ENCODE measurements at places on chromosomes 6 and 20.

- no peak for DNase-seq
- H3K4me3 ChIP-seq, result no peak overlapping the region
- peaks cover 27% of the 10 kb centered on the region for H3K36me3 ChIP-seq
- H3K4me1 ChIP-seq, result peaks cover 35% of the 10 kb centered on the region
- peak overlapping the region; percentile 85 for H3K27ac ChIP-seq
Observed at GRCh38 chr6:157145656-157146285, 177.5 kb downstream of the TMEM242 start.

- H3K4me1 ChIP-seq, result peaks cover 4% of the 10 kb centered on the region
- H3K36me3 ChIP-seq, result no peaks in the 10 kb centered on the region
- no peak overlapping the region for H3K4me3 ChIP-seq
- no peak overlapping the region for H3K27ac ChIP-seq
- H3K27me3 ChIP-seq, result peaks cover 44% of the 10 kb centered on the region
Observed at GRCh38 chr6:112231594-112232060, 22.7 kb downstream of the LAMA4 start.

- H3K4me3 ChIP-seq, result no peak overlapping the region
- DNase-seq, result no peak
- H3K36me3 ChIP-seq, result no peaks in the 10 kb centered on the region
- H3K4me1 ChIP-seq, result no peaks in the 10 kb centered on the region
- H3K27ac ChIP-seq, result no peak overlapping the region
- peaks cover 13% of the 10 kb centered on the region for H3K27me3 ChIP-seq
Observed at GRCh38 chr20:39941245-39941644, 747.8 kb downstream of the MAFB start.

DNA sequence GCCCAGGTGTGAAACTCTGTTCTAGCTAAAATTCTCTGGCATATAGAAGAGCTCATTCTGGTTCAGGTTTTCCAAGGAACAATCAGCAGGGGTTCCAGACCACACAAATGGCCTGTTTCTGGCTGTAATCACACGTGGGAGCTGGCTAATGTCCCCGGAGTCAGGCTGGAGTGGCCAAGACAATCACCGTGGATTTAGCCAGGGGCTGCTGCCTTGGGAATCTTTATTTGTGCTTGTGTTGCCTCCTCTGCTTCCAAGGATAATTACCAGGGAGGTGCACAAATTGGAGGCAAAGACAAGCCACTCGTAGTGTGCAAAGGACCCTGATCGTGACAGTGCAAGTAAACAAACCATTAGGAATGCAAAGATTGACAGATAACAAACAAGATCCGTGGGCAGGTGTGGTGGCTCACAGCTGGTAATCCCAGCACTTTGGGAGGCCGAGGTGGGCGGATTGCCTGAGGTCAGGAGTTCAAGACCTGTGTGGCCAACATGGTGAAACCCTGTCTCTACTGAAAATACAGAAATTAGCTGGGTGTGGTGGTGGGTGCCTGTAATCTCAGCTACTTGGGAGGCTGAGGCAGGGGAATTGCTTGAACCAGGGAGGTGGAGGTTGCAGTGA lies 77.3 kb downstream of the KCNB1 start:
- H3K36me3 ChIP-seq, result no peaks in the 10 kb centered on the region
- no peak for DNase-seq
- H3K27me3 ChIP-seq, result peaks cover 85% of the 10 kb centered on the region
- no peaks in the 10 kb centered on the region for H3K4me1 ChIP-seq

- peaks cover 89% of the 10 kb centered on the region for H3K27me3 ChIP-seq
- H3K36me3 ChIP-seq, result no peaks in the 10 kb centered on the region
- no peak for DNase-seq
- no peak overlapping the region for H3K27ac ChIP-seq
Observed at GRCh38 chr6:34140075-34140474, 5.8 kb downstream of the GRM4 start.

DNA sequence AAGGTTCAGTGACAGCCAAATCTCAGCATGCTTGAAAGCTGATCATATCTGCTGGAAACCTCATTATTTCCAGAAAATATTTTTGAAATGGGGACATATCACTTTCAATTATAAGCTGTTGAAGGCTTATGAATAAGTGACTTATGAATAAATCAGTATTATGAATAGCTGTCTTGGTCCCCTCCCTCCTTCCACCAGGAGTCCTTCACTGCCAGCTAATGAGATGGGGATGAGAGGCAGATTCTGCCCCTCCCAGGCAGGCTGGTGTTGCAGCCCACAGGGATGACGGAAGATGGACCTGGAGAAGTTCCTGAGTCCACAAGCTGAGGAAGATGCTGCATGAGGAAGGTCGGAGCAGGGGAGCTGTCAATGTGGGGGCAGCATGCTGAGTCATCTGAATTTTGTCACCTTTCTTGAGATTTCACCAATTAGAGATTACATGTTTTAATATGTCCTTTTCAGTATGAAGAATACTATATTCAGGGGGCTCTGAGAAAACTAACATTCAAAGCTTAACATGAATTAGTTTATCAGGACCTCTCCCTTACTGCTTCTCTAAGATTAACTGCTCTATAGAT lies 112.2 kb downstream of the DTNBP1 start:
- no peak overlapping the region for H3K4me3 ChIP-seq
- H3K36me3 ChIP-seq, result no peaks in the 10 kb centered on the region
- H3K27me3 ChIP-seq, result no peaks in the 10 kb centered on the region
- no peak for DNase-seq
- peaks cover 13% of the 10 kb centered on the region for H3K4me1 ChIP-seq

- H3K4me3 ChIP-seq, result no peak overlapping the region
- no peak overlapping the region for H3K27ac ChIP-seq
- H3K4me1 ChIP-seq, result no peaks in the 10 kb centered on the region
- DNase-seq, result no peak
Observed at GRCh38 chr6:112780498-112781096, 433.5 kb downstream of the RFPL4B start.

GRCh38 chr20:63344616-63345327 lies 16.4 kb downstream of the CHRNA4 start:
- peaks cover 8% of the 10 kb centered on the region for H3K27me3 ChIP-seq
- no peaks in the 10 kb centered on the region for H3K4me1 ChIP-seq
- no peak overlapping the region for H3K27ac ChIP-seq
- no peak overlapping the region for H3K4me3 ChIP-seq

DNA sequence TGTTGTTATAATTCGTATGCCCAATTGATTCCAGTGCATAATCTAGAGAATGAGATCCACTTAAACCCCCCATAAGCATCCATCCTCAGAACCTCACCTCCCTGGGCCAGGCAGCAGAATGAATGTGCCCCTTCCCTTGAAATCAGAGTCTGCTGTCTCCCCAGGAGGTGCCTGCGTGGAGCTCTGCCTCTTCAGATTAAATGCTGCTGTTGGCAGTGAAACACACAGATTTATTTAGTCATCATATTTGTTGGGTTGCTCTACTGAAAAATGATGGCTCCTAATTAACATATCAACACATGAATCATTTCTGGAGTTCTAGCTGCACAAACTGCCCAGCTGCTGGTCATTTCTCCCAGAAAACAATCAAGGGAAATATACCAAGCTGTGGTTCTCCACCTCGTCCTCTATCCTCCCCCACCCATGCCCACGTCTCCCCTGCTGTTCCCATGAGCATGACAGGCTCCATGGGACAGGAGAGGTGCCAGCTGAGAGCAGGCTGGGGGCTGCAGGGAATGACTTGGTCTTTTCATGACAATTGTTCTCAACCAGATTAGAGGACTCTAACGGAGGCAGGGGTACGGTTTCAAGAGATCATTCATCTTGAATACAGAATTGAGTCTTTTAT lies 633.1 kb downstream of the CDH26 start:
- H3K27me3 ChIP-seq, result no peaks in the 10 kb centered on the region
- no peaks in the 10 kb centered on the region for H3K36me3 ChIP-seq
- H3K4me3 ChIP-seq, result no peak overlapping the region
- no peak for DNase-seq
- no peak overlapping the region for H3K27ac ChIP-seq

DNA sequence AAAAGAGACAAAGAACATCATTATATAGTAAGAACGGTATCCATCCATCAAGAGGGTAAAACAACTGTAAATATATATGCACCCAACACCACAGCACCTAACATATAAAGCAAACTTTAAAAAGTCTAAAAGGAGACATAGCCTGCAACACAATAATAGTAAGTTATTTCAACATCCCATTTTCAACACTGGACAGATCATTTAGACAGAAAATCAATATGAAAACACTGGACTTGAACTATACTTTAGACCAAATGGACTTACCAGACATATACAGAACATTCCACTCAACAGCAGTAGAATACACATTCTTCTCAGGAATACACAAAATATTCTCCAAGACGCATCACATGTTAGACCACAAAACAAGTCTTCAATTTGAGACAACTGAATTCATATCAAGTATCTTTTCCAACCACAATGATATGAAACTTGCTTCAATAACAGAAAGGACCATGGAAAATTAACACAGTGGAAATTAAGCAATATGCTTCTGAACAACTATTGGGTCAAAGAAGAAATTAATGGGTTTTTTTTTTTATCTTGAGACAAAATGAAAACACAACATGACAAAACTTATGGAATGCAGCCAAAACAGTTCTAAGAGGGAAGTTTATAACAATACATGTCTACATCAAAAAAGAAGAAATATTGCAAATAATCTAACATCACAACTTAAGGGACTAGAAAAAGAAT lies 23.9 kb upstream of the ASF1A start:
- H3K36me3 ChIP-seq, result no peaks in the 10 kb centered on the region
- no peak for DNase-seq
- no peaks in the 10 kb centered on the region for H3K27me3 ChIP-seq
- H3K4me1 ChIP-seq, result peaks cover 53% of the 10 kb centered on the region
- no peak overlapping the region for H3K27ac ChIP-seq

- H3K27ac ChIP-seq, result no peak overlapping the region
- no peak for DNase-seq
- H3K4me1 ChIP-seq, result no peaks in the 10 kb centered on the region
- H3K27me3 ChIP-seq, result no peaks in the 10 kb centered on the region
- no peak overlapping the region for H3K4me3 ChIP-seq
- H3K36me3 ChIP-seq, result no peaks in the 10 kb centered on the region
Observed at GRCh38 chr6:51432481-51432880, 613.8 kb downstream of the TFAP2B start.

GRCh38 chr6:111663692-111664564 lies 58.2 kb upstream of the TRAF3IP2 start:
- peaks cover 92% of the 10 kb centered on the region for H3K36me3 ChIP-seq
- peak overlapping the region; percentile 86 for H3K27ac ChIP-seq
- no peaks in the 10 kb centered on the region for H3K27me3 ChIP-seq
- no peak for DNase-seq

- H3K4me1 ChIP-seq, result peaks cover 4% of the 10 kb centered on the region
- no peak for DNase-seq
- H3K27ac ChIP-seq, result no peak overlapping the region
Observed at GRCh38 chr6:161443848-161444247, 170.0 kb upstream of the AGPAT4 start.

GRCh38 chr6:164547076-164547475 lies 762.3 kb downstream of the C6orf118 start:
- no peaks in the 10 kb centered on the region for H3K4me1 ChIP-seq
- no peak for DNase-seq
- no peaks in the 10 kb centered on the region for H3K36me3 ChIP-seq
- no peak overlapping the region for H3K27ac ChIP-seq
- no peak overlapping the region for H3K4me3 ChIP-seq
- H3K27me3 ChIP-seq, result no peaks in the 10 kb centered on the region

- H3K36me3 ChIP-seq, result no peaks in the 10 kb centered on the region
- H3K4me1 ChIP-seq, result no peaks in the 10 kb centered on the region
- no peak for DNase-seq
- no peak overlapping the region for H3K27ac ChIP-seq
- peaks cover 21% of the 10 kb centered on the region for H3K27me3 ChIP-seq
Observed at GRCh38 chr6:32216998-32217397, 6.9 kb downstream of the NOTCH4 start.

GRCh38 chr6:29924287-29924686 lies 18.0 kb upstream of the HLA-A start:
- DNase-seq, result no peak
- peaks cover 4% of the 10 kb centered on the region for H3K36me3 ChIP-seq
- no peak overlapping the region for H3K27ac ChIP-seq
- H3K4me3 ChIP-seq, result no peak overlapping the region
- peaks cover 9% of the 10 kb centered on the region for H3K4me1 ChIP-seq

DNA sequence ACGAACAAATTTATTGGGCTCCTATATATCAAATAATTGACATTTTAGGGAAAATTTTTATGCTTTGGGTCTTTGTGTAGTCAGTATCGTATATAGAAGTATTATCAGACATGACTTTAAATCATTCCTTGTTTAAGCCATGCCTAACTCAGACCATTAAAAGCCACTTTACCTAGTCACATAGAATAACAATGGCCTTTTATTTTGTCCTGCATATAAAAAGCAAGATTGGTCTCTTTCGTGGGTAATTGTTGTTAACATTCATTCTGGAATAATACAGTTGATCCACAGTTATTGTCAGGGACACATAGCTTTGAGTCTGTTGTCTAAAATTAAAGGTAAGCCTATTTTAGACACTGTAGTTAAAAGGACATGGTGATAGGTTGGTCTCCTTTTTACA lies 47.4 kb downstream of the PLEKHG1 start:
- H3K27ac ChIP-seq, result no peak overlapping the region
- no peaks in the 10 kb centered on the region for H3K36me3 ChIP-seq
- H3K4me3 ChIP-seq, result no peak overlapping the region

DNA sequence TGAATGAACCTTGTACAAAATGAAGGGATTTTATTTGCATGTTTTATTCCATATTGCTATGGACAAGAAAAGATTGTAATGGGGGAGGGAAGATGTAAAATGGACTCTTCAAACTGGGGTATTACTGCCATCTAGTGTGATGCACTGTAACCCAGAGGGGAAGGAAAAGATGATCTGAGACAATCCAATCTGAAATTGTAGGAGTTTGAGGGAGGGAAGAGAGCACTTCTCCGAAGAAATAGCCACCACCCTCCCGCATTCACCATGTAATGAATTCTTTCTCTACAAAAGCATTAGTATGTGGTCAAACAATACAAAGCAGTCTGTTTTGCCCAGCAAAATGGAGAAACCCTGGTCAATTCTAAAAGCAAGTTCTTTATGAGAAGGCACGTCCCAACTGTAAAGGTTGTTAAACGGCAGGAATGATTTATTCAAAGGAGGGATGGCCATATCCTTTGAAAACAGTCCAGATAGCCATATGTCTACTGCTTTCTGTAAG lies 679.5 kb upstream of the NRSN1 start:
- no peak overlapping the region for H3K27ac ChIP-seq
- H3K4me1 ChIP-seq, result no peaks in the 10 kb centered on the region
- no peak for DNase-seq
- no peaks in the 10 kb centered on the region for H3K36me3 ChIP-seq
- H3K27me3 ChIP-seq, result no peaks in the 10 kb centered on the region

DNA sequence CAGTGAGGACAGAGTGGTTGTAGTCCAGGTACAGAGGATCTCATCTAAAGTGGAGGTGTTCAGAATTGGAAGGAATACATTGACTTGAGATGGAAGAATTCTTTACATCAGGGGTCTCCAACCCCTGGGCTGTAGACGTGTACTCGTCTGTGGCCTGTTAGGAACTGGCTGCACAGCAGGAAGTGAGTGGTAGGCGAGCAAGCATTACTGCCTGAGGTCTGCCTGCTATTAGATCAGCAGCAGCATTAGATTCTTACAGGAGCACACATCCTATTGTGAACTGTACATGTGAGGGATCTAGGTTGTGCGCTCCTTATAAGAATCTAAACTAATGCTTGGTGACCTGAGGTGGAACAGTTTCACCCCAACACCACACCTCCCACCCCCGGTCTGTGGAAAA lies 121.1 kb downstream of the CDKAL1 start:
- no peaks in the 10 kb centered on the region for H3K27me3 ChIP-seq
- H3K4me1 ChIP-seq, result peaks cover 10% of the 10 kb centered on the region
- DNase-seq, result no peak
- peaks cover 10% of the 10 kb centered on the region for H3K36me3 ChIP-seq
- H3K27ac ChIP-seq, result no peak overlapping the region
- H3K4me3 ChIP-seq, result no peak overlapping the region

GRCh38 chr6:137095651-137096238 lies 51.0 kb upstream of the IL20RA start:
- H3K4me1 ChIP-seq, result peaks cover 14% of the 10 kb centered on the region
- no peaks in the 10 kb centered on the region for H3K27me3 ChIP-seq
- peak overlapping the region; percentile 4 for H3K27ac ChIP-seq

Data from effector memory CD8-positive, alpha-beta T cell (primary cell).